ENCODE measurements at places on chromosomes 2 and 18.

- DNase-seq: no peak
Observed at GRCh38 chr18:58947136-58947732, 82.6 kb downstream of the ZNF532 start.

DNA sequence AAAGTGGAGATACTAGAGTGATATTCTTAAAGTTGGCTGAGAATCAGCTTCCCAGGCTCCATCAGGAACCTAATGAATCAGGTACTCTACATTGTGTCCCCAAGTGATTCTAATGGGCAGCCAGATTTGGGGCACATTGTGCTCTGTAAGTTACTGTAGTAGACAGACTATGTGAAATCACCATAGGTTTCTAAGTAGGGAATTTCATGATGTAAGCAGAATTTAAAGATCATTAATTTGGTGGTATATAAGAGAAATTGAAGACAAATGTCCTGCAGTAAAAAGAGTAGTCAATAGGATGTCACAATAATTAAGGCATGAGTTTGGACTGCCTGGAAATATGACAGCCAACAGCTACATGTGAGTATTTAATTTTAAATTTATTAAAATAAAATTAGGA, 602.4 kb upstream of the ACVR2A start:
- no peak for DNase-seq

DNA sequence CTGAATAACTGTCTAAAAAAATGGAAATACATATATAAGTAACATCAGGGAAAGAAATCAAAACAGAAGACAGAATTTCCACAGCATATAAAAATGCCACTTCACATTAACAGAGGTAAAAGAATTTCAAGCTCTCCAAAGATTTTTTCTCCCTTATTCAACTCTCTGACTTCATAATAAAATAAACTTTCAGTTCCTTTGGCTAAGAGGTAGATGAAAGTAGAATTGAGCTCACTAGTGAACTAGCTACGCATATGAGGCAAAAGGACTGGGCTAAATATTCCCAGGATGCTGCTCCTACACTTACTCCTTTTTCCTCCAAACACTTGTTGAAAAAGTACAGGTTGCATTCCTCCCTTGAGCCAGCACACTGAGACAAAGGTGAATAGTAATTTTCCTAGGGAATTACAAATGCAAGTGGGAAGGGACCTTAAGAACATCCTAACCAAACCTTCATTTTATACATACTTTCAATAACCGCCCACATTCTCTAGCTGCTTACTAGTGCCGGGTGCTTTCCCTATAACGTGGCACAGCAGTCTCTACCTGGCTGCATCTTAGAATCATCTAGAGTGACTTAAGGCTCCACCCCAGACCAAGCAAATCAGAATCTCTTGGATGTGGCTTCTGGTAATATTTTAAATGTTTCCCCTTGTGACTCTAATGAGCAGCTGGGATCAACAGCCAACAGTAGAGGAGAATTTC, 136.6 kb downstream of the MTCL1 start:
- DNase-seq: no peak

DNA sequence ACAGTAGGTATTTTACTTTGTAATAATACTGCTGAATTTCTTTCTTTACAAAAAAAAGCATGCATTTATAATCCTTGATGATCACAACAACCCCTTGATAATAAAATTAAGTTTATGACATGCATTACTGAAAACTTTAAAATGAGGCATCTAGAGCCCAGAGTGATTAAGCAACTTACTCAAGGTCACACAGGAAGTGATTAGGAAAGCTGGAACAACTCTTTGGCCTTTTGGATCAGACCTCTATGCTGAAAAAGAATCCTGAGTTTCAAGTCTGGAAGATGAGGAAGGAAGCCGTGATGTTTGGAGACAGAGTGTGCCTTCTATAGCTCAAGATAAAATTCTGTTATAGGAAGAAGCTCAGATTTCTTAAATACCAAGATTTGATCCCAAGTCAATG, 105.0 kb upstream of the ATP8B1 start:
- DNase-seq: no peak

GRCh38 chr18:13808294-13809042, 15.5 kb upstream of the MC5R start:
- DNase-seq: no peak

GRCh38 chr2:31962757-31963361, 47.9 kb downstream of the MEMO1 start:
- DNase-seq: no peak

- no peak for DNase-seq
Observed at GRCh38 chr2:146207417-146207816, 1637.4 kb upstream of the ACVR2A start.

- DNase-seq: no peak
Observed at GRCh38 chr2:191799526-191799925, 47.4 kb downstream of the CAVIN2 start.

- DNase-seq: no peak
Observed at GRCh38 chr18:47209171-47209570, 33.0 kb upstream of the IER3IP1 start.

- DNase-seq: no peak
Observed at GRCh38 chr2:3458396-3459184, 60.7 kb downstream of the ADI1 start.

DNA sequence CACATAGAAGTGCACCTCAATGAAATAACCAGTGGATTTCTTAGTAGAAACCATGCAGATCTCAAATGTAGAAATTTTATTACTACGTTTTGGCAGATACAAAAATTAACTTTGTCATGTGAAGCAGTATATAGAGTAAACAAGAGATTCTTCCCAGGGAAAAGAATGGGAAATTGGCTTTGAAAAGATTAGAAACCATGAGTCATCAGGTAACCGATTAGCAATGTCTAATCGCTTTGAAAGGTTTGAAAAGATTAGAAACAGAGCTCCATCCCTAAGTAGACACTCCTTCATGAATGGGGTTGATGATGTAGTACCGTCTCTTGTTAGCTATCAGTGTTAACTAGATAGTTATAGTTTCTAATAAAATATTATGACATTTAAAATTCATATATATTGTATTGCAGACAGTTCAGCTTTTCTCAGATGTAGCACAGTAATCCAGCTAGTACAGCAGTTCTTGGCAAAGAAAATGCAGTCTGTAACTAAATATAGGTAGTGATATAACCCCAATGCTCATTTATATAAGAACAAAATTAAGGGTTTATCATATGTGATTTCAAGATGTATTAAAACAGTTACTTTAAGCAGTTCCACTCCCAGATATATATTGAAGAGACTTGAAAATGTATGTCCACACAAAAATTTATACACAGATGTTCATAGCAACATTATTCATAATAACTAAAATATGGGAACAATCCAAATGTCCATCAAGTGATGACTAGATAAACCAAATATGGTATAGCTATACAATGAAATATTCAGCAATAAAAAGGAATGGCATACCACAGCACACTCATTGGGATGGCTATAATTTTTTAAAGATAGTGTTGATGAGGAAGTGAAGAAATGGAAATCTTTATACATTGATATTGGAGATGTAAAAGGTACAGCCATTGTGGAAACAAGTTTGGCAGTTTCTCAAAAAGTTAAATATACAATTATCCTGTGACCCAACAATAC, 113.9 kb downstream of the PTPN4 start:
- DNase-seq: no peak

GRCh38 chr2:152200101-152200500, 24.5 kb upstream of the STAM2 start:
- no peak for DNase-seq

- no peak for DNase-seq
Observed at GRCh38 chr2:176461098-176461808, 192.0 kb downstream of the MTX2 start.

GRCh38 chr2:54960164-54960563, 90.1 kb downstream of the RTN4 start:
- no peak for DNase-seq

DNA sequence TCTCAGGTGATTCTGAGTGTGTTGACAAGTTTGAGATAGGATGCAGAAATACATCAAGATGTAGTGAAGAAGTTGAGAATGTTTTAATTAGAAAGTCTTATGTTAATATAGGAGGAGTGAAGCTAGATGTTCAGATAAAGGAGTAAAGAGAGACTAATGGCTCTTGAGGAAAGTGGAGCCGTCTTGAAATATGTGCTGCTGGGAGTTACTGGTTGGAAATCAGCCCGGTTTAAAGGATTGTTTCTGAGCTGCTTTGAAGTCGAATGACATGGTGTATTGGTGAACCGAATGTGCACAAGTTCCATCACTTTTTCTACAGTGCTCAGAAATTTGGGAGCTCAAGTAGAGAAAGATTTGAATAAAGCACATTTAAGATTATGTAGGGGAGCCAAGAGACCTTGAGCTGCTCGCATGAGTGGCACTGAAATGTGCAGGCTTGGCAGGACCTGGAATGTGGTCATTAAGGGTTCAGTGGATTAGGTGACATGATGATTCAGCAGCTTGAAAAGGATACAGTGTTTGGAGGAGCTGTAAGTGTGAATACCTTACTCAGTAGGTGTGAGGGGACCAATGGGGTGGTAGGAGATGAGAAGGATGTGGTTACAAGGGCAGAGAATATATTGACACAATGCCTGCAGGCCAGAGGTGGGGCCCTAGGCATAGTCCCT, 68.6 kb downstream of the CAB39 start:
- no peak for DNase-seq

DNA sequence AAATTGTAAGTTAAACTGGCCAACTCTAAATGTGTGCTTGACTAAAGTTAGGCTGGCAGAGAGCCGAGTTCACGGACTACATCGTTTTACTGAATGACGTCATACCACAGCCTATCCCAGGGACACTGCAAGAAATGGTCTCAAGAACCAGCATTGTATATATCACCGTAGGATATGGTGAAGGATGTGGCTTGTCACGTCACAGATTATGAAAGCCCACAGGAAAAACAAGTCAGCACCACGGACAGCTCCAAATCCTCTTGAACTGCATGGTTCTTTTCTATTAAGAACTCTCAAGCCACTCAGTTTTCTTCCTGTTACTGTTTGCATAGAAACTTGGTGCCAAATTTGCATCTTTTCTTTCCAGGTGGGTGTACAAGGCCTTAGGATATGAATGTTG, 85.1 kb upstream of the ACAA2 start:
- DNase-seq: no peak

DNA sequence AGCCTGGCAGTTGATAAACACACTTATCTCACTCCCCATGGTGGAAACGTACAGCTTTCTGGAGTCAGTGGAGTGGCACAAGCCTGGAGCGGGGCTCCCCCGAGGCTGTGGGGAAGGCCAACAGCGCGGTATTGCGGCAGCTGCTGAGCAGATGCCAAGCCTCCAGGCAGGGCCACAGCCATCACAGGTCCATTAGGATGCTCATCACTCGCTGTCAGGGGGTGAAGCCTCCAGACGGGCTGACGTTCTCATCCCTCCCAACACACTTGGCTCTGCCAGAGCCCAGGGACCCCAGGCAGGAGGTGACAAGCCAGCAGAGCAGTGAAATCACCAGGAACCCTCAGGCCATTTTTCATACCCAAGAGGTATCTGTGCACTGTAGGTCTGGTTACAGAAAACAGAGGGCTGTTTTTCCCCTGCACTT, 529.2 kb upstream of the KLHL29 start:
- DNase-seq: no peak

DNA sequence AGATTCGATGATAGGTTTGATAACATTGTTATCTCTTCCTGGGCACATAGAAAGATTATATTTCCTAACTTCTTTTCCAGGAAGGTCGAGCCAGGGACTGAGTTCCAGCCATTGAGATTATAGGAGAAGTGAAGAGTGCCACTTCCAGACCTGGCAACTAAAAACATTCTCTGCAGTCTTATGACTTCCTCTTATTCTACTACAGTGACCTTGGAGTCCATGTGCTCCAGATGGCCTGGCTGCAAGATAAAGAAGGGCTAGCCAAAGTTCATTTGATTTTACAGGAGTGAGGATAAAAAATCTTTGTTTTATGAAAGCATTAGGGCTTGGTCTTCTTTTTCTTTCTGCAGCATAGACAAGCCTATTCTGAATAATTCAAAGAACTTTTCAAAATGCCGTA, 363.0 kb downstream of the FSIP2 start:
- DNase-seq: no peak

DNA sequence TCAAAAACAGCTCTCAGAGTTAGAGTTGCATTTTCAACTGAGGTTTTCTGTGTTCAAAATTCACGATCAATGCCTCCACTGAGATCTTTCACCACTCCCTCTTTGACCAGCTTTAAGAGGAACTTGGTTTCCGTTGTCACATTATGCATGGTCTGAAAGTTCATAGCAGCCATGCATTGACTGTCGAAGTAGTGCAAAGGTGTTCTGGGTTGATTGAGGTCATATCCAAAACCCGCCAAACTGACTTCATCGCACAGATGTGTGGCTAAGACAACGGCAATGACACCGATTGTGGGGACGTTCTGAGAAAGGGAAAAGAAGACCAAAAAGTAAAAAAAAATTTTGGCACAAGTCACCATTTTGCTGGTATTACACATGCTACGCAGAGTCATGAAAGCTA, 48.7 kb downstream of the ST3GAL5 start:
- no peak for DNase-seq

DNA sequence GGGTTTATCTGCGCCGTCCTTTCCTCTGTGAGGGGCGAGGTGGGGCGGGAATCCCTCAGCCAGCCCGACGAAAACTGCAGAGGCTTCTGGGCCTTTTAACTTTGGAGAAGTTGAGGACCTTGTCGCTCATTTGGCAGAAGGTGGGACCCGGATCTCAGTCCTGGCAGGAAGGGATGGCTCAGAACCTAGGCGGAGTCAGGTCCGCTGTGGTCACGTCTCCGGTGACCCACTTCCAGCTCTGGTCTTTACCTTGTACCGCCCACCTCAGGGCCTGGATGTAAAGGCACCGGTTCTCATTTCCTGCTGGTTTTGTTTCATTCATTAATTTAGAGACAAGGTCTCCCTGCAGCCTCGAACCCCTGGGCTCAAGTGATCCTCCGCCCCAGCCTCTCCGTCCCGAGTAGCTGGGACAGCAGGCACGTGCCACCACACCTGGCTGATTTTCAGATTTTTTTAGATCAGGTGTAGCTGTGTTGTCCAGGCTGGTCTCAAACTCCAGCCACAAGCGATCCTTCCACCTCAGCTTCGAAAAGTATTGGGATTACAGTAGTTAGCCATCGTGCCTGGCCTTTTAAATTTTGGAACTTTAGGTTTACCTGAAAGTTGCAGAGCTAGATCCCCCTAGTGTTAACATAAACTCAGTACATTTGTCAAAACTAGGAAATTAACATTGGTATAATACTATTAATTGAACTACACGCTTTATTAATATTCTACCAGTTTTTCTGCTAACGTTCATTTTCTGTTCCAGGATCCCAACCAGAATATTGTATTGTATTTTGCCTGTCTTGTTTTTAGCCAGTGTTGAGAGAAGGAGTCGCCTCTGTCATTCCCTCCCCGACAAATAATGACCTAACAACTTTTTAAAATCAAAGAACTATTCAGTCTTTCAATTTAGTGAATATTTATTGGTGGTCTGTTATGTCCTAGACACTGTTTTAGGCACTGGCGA, 852 bp downstream of the POLI start:
- DNase-seq: peak; percentile 23

DNA sequence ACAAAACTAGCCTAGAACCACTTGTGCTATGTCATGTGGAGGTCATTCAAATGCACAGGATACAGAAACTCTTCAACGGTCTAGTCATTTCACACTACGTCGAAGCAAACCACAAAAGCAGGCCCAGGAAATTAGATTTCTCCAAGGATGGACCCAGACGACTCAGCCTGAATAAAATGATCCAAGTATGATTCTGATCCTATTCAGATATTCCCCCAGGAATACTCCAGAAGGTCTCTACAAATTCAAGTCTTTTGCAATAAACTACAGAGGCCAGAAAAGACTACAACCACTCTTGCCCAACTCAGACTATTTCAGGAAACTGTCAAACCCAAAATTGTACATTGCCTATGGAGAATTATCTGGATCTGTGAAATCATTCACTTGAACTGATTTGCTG, 422.5 kb downstream of the METTL4 start:
- DNase-seq: no peak

GRCh38 chr18:23487738-23488570, 15.4 kb upstream of the RMC1 start:
- DNase-seq: no peak

All from NCI-H774 (cell line).